ENCODE measurements at places on chromosomes 7 and 10.

DNA sequence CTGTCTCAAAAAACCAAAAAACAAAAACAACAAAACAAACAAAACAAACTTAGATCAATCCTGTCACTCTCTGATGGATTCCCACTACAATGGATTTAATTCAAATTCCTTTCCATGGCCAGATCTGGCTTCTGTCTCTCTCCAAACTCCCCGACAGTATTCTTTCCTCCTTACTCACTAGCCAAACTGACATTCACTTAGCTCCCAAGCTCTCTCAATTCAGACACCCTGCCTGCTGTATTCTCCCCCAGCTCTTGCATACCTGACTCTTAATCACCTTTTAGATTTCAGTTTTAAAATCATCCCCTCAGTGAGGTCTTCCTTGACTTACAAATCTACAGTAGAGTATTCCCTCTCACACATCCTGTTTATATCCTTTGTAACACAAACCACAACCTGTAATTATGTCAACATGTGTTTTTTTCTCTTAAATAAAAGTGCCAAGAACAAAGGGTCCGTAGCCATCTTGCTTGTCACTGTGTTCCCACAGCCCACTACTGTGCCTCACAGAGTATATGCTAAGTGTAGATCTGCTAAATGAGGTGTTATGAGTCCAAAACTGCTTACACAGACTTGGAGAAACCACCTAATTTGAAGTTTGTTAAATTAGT is 14.4 kb downstream of the HERPUD2 start:
- DNase-seq, result no peak

DNA sequence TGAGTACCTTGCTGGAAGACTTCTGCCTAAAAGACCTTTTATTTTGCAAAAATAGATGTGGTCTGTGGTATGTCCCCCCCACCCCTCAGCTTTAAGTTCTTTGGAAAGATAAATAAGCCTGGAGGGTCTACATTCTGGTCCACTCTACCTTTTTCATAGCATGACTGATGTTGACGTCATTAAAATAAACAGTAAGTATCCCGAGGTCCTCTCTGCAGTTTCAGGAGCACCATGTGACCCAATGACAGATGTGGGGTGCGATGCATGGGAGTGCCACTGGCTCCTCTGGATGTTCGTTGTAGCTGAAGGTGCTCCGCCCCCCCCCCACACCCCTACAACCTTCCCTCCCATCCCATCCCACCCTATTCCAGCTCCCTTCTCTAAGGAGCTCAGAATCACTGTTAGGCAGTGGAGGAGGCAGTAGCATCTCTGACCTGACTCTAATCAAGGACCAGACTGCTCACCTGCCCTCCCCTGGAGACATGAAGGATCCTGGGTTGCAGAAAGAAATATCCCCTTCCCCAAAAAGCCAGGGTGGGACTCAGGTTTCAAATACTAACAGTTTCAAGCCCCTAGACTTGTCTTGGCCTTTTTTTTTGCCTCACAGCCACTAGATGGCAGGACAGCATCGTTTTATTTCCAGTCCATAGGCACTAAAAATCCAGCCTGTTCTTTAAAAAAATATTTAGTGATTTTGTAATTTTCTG is 25.1 kb downstream of the CASP7 start:
- DNase-seq, result peak; percentile 3

- DNase-seq, result no peak
These were observed 71.6 kb upstream of the GRID1 start for GRCh38 chr10:86438091-86438749.

GRCh38 chr7:135920478-135920877 is 56.7 kb downstream of the MTPN start:
- no peak for DNase-seq

DNA sequence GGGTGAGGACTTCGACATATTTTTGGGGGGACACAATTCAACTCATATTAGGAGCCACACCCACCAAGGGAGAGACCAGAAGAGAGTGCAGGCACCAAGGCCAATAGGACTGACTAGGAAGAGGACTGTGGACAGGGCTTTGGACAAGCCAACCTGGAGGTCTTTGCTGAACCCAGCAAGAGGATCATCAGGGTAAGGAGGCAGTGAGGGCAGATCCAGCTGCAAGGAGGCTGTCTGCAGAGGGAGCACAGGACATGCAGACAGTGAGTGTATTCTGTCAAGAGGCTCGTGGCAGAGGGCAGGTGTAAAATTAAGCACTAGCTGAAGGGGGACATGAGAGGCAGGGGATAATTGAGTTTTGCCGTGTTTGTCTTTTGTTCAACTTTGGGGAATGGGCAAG is 83.4 kb upstream of the MGMT start:
- no peak for DNase-seq

GRCh38 chr10:514137-514671 is 175.3 kb downstream of the DIP2C start:
- no peak for DNase-seq

DNA sequence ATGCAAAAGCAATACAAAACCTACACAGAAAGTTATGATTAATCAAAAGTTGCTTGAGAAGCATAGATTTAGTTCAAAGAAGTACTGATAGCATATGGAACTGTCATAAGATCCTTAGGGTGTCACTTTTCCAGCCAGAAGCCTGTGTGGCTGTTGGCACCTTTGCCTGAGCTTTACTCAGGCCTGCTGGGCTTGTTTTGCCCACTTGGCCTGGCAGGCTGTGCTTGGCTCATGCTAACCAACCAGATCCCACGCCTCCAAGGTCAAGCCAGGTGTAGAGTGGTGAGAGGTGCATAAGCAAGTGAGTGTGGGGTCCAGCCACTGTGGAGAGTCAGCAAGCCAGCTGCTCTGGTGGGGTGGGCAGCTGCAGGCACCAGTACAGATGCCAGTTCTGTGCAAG is 12.0 kb upstream of the LIPA start:
- DNase-seq, result no peak

- no peak for DNase-seq
These were observed 1.4 kb downstream of the JCAD start for GRCh38 chr10:30057894-30058556.

DNA sequence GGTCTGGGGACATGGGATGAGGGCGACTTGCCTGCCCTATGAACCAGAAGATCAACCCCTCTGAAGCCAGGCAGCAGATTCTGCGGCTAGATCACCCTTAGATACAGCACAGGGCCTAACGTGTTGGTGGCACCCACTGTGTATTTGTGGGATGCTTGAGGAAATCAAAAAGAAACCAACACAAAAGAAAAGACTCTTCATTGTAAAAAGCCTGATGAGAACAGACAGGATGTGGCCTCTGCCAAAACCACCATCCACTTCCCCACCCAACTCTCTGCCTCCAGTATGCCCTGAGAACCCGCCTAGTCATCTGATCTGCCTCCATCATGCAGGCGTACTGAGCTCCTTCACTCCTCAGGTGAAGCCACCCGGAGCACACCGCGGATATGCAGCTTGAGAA is 97.2 kb upstream of the INSYN2A start:
- no peak for DNase-seq

GRCh38 chr10:79982362-79982800 is 33.5 kb upstream of the SFTPD start:
- no peak for DNase-seq

DNA sequence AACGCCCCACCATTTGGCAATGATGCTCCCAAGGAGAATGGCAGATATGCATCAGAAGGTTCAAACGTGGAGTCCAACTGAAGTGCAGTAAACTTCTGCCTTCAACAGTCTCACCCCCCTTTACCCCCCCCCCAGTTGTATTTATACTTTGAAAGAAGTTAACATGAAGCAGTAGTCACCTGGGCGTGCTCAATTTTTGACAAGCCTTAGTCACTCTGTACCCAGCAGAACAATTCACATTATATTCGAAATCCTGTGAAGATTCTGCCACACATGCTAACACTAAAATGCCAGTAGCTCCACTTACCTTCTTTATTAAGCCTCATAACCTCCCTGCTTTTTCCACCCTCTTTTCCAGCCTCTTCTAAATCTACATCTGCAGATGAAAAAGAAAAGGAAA is 894 bp downstream of the ATXN7L1 start:
- no peak for DNase-seq
